ENCODE measurements at places on chromosomes 16 and 17.

DNA sequence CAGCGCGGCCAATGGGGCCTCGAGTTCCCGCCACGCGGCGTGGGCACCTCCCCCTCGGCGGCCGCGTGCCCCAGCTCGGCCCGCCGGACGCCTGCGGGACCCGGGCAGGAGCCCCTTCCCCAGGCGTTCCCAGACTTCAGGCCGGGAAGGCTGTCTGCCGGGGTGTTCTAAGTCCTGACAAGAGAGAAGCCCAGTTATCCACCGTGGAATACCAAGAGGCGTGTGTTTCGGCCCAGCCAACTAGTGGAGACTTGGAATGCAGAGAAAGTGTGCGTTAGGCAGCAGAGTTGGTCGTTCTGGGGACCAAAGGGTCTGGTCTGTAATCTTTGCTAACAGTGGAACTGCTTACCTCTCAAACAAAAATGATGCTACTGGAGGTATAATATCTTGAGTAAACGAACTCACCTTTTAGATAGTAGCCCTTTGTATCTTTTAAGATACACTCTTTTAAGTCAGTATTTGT, 251 bp upstream of the HSF5 start:
- DNase-seq: no peak

- DNase-seq: no peak
These were observed 54.9 kb upstream of the TOB1 start for GRCh38 chr17:50920891-50921586.

DNA sequence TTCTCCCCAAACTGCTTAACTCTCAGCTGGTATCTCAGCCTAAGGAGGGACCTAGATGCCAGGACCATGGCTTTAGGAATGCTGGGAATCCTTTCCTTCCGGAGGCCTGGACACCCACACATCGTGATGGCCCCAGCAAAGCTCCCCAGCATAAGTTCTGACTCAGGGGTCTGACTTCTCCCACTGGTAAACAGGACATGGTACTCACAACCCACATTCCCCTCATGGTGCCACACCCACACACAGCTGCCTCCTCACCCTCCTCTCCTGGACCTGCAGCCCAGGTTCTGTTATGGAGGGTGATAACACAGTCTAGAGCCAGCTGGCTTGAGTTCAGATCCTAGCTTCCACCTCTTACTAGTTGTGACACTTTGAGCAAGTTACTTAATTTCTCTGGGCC, 719 bp upstream of the RNF227 start:
- DNase-seq: no peak

GRCh38 chr17:49819138-49819537, 28.7 kb downstream of the TAC4 start:
- no peak for DNase-seq

GRCh38 chr16:78206623-78207223, 107.3 kb downstream of the WWOX start:
- no peak for DNase-seq

GRCh38 chr16:60204181-60204580, 1470.1 kb upstream of the GOT2 start:
- DNase-seq: no peak

DNA sequence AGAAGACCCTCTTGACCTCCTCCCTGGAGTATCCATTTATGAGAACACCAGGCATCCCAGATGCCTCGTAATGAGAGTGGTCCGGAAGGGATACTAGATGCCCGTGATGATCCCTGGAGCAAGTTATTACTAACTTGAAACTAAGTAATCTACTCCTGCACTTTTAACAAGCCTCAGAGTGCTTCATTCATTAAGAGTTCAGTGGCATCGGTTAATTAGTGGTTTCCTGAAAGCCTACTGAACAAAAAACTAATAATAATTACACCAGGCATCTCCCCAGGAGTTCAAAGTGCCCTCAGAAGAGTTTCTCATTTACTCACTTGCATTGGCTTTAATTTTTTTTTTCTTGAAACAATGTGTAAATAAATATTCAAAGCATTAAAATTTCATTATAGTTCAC, 22.2 kb downstream of the ZNF75A start:
- no peak for DNase-seq

DNA sequence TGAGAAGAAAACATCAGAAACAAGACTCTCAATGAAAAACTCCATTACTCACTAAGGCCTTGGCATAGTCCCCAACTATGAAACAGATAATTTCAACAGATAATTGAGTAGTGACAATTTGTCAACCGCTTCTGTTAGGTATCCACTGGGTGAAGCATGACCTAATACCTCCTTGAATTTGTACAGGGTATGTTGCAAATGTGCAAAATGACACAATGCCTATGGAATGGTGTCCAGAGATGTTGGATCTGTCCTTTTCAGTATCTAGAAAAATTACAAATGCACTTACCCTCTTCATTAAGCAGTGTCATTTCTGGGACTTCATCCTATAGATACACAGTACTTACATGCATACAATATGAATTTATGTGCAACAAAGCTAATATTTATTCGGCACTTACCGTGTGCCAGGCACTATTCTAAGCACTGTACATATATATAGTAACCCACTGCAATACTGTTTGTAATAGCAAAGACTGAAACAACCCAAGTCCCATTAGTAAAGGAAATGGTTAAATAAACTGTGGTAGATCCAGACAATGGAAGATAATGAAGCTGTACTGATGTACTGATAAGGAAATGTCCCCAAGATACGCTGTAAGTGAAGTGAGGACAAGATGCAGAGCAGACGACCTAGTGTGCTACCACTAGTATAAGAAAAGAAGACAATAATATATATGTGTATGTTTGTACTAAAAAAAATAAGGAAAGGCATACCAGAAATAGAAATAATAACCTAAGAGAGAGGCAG, 21.4 kb upstream of the SLC6A4 start:
- DNase-seq: no peak

DNA sequence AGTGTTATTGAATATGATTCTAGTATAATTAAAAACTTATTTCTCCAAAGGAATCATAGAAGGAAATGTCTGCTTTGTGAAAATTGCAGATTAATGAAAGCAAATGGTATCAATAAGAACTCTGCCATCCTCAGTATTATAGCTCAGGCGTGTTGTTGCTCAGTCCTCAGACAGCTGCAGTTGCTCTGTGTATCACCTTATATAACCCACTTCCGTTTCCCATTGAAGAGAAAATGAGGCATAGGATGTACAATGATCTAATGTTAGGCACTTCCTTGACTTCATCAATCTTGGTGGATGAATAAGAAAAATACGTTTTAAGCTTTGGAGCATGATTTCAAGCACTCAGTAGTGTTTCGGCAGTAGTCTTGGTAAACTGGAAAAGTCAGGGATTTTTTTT, 14.1 kb downstream of the MFSD11 start:
- peak; percentile 46 for DNase-seq

DNA sequence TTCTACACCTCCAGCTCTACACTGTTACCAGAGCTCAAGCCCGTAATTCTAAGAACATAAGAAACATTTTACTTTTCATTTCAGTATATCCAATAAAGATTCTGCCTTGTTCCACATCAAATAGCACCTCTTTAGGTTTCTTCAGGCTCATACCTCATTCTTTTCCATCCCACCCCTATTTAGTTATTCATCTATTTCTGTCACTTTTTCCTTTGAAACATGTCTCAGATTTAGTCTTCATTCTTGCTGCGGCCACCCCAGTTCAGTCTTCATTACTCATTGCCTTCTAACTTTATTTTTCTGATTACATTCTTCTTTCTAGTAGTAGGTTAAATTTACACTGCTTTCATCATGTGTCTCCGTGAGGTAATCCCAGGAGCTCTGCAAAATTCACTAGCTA, 33.5 kb downstream of the PPM1E start:
- peak; percentile 17 for DNase-seq

DNA sequence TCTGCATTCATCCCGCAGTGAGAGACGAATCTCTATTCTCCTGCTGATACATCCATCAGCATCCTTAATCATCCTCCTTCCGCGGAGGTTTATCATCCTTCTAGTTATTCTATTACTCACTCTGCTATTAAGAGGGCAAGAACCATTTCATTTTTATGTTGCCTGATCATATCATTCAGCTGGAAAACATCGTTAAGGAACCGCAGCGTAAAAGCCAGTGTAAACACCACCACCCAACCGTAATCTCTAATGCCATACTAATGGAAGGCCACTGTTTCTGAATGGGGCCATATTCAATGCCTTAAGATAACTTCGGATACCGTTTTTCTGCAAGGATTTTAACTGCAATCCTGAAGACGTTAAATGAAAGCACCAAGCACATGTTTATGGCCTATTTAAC, 36.7 kb upstream of the ERCC4 start:
- no peak for DNase-seq

GRCh38 chr16:49281843-49282642, 405 bp upstream of the CBLN1 start:
- DNase-seq: peak; percentile 89

DNA sequence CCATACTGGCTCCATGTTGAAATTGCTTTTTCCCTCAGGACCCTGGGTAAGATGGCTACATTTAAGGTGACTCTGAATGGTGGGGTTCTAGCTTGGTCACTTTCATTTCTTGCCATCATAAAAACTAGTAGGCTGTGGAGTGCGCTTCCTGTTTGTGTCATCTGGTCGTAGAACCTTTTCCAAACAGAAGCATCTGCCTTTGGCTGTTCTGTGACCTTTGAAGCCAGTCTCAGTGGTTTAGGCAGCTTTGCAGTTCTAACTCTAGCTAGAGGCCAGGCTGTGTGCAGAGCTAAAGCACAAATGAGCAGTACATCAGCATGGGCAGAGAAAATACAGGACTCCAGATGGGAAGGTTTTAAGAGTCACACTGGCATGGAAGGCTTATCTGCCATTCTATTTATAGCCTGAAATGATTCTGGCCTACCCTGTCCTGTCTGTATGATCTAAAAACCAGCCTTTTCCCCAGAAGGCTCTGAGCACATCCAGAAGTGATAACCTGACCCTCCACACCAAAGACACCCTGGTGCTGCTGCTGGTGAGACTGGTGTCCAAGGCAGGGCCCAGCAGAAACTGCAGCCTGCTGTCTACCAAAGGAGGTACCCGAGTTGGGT, 8.6 kb downstream of the ESRP2 start:
- DNase-seq: peak; percentile 43

DNA sequence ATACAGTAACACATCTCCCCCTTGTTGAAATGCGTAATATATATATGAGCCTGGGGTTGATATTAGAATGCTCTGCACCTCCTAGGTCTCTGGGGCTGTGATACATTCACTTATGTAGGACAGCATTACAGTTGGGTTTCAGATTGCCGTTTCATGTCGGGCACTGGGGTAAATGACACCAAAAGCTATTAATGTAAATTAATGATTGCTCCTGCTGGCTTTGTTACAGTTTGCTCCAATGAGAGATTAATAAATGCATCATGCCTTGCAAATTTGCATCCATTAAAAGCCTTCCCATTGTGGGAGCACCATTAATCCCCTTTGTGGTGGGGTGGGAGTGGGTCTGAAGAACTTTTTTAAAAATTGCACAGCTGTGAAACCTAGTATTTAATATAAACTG, 584.4 kb upstream of the EEF2KMT start:
- DNase-seq: no peak

GRCh38 chr17:74863420-74864296, 4.0 kb upstream of the GRIN2C start:
- DNase-seq: no peak

DNA sequence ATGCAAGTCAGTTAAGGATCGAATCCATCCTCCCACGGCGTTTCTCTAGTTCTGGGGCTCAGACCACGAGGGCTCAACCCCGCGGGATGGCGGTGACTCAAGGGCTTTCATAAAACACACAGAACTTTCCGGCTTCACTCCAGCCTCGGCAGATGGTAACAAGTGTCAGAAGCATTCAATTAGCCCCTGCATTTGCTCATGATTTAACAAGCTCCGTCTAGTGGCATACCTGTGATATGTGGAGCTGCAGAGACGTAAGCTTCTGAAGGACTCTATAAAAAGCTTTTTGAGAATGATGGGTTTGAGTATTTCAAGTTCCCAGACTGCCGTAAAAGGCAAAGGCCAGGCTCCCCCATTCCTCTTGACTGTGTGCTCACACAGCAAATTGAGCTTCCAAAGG, 91.3 kb upstream of the SEC14L1 start:
- no peak for DNase-seq

- no peak for DNase-seq
These were observed 14.5 kb downstream of the PRSS54 start for GRCh38 chr16:58280146-58280845.

GRCh38 chr17:75595284-75595919, 7.8 kb downstream of the MYO15B start:
- DNase-seq: no peak

- no peak for DNase-seq
These were observed 28.7 kb downstream of the DHX38 start for GRCh38 chr16:72122308-72122707.

DNA sequence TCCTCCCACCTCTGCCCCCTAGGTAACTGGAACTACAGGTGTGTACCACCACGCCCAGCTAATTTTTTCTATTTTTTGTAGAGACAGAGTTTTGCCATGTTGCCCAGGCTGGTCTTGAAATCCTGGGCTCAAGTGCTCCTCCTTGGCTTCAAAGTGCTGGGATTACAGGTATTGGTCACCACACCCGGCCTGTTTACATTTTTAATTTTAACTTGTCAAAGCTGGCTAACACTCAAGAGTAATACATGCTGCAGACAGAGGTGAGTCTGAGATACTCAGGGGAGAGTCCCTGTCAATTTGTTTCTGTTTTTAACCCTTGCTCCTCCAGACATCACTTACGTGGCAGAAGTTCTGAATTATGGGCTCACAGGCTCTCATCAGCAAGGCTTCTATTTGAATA, 50.7 kb upstream of the CLEC18B start:
- no peak for DNase-seq

DNA sequence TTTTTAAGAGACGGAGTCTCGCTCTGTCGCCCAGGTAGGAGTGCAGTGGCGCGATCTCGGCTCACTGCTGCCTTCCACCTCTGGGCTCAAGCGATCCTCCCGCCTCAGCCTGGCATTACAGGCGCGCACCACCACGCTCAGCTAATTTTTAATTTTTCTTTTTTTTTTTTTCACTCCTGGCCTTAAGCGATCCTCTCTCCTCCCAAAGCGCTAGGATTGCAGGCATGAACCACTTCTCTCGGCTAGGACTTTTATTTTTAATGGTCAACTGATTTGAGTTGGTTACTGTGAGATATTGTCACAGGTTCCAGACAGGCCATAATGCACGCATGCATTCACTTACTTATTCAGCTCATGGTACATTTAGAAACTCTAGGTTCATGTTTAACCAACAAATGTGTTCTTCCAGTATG, 888 bp downstream of the PIGW start:
- DNase-seq: no peak

DNA sequence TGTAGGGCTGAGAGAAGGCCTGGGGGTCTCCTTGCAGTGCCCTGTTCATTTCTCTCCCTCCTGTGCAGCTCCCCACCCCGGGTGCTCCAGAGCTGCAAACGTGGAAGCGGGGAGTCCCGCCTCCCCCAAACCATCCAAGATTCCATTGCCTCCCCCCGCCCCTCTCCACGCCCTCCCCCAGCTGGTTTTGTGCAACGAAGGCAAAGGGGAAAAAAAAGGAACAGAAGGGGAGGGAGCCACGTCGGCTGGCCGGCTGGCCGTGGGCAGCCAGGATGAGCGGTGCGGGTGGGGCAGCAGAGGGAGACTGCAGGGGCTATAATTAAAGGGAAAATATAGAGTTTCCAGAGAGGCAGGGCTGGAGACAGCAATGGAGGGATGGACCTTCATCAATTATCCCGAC, 1.7 kb upstream of the COL1A1 start:
- no peak for DNase-seq

Data from activated CD4-positive, alpha-beta T cell treated with anti-CD3 and anti-CD28 coated beads, Interleukin-10, Interleukin-2, amounts not matched to agents 100 ng/mL and 50 ng/mL, durations not matched to agents 16 hours and 8 hours (primary cell).